ENCODE measurements at places on chromosomes 6 and 20.

- DNase-seq: no peak
Observed at GRCh38 chr6:166487148-166487547, 99.3 kb downstream of the RAMACL start.

DNA sequence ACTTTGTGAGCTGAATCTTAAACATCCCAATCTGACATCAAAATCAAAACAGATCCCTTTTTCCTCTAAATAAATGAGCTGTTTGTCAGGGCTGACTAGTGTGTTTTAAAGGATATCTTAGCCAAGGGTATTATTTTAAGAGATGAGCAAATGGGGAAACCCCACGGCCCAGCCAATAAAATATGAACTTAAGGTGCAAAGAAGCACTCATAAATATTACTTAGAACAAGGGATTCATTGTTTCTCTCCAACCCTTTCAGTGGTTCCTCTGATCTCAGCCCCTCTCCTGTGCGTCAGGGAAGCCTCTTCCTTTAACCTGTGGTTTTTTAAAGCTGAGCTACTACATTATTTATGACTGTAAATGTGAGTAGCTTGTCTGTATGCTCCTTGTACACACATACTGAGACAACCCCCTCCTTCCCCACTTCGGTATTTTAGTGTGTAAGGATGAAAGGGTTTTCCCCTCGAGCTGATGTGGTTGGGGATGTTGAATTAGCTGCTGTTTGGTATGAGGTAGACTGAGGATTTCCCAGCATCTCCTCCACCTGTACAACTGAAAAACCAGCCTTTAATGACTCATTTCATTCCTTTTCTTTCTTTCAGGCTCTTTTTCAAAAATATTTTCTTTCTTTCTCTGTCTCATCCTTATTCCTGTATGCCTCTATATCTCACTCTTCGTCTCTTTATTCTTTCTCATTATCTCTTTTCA is 6.5 kb downstream of the BMP5 start:
- no peak for DNase-seq

- DNase-seq: no peak
Observed at GRCh38 chr6:42268016-42268834, 50.6 kb upstream of the MRPS10 start.

- DNase-seq: no peak
Observed at GRCh38 chr6:114312931-114313330, 29.9 kb downstream of the HS3ST5 start.

GRCh38 chr6:13229205-13230085 is 98.9 kb downstream of the TBC1D7 start:
- no peak for DNase-seq

DNA sequence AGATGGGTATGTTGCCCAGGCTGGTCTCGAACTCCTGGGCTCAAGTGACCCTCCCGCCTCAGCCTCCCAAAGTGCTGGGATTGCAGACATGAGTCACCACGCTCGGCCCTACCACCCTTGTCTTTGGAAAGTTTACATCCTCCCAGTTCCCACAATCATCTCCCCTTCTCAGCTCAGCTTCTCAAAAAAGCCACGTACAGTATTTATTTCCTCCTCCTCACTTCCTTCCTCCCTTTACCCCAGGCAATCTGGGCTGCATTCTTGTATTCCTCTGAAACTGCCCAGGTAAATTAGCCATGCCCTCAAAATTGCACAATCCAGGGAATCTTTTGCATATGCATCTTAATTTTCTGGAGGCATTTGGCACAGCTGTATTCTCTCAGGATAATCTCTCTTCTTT is 7.4 kb upstream of the SLC23A2 start:
- no peak for DNase-seq

All from AG09319 (cell line).